Mucosa of gallbladder (tissue), 1 donor: ENCODE measurements at places on chromosomes 4 and X. TPM values are rescaled to one million over a fixed set of nuclear protein-coding genes. Genes with fewer than 3 reads are reported as not detected.

SGCB gene
- total RNA-seq: 62.5 TPM

DAPP1 gene
- total RNA-seq: 23.3 TPM

REST gene
- total RNA-seq: 48.3 TPM

CLDN22 gene
- total RNA-seq: not detected

CPE gene
- total RNA-seq: 39.6 TPM

MAGEA3 gene
- not detected for total RNA-seq

PRDM8 gene
- total RNA-seq: 4.1 TPM

GATA1 gene
- total RNA-seq: 0.98 TPM

DMRTC1 gene
- not detected for total RNA-seq

DYNLT3 gene
- 65.8 TPM for total RNA-seq

GASK1B gene
- 27.0 TPM for total RNA-seq

GRCh38 chr4:151046609-151047008, 31.5 kb upstream of the LRBA start:
- DNase-seq: no peak

DNA sequence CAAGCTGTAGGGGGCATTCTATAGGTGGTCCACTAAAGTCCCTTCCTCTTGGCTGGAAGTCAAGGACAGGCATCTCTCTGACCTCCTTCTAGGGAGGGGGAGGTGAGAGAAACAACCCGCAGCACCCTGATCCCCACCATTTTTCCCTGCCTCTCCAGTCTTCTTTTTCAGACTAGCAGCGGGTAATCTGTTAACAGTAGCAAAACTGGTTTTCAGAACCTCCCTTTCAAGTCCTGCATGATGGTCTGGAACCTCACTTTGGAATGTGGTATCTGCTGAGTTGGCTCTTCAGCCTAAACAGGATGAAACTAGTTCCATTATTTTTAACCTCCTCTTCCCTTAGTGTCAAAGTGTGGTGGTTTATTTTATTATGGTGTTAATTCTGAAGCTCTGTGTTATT, 196.0 kb downstream of the NWD2 start:
- no peak for DNase-seq

DNA sequence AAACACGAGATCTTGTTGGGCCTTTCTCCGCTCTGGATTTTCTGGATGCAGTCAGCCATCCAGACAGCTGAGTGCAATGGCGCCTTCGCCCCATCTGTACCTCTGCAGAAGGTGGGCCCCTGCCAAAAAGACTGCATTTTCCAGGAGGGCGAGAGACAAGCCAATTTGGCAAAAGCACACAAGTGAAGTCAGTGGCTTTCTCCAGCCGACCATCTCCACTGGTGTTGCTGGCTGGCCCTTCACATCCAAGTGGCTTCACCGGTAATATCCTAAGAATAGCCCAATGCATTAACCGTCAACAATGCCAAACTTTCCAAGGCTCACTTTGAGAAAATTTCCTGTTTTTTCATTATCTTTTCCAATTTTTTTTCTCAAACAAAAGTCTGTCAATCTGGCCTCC, 96.2 kb upstream of the MXRA5 start:
- no peak for DNase-seq

GRCh38 chr4:153645183-153645582, 38.9 kb upstream of the TLR2 start:
- no peak for DNase-seq

- no peak for DNase-seq
Observed at GRCh38 chr4:153111426-153112040, 92.7 kb upstream of the TRIM2 start.

DNA sequence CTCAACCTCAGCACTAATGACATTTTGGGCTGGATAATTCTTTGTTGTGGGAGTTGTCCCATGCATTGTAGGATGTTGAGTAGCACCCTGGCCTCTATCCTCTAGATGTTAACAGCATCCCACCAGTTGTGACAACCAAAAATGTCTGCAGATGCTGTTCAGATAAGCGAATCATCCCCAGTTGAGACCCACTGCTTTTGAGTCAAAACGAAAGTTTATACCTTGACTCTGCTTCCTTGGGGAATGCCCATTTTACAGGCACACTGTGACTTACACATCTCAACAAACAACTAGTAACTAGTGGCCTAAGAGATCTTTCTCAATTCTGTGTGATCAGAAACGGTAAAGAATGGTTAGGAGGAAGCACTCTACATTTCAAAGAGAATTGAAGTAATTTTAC, 37.0 kb downstream of the SEPSECS start:
- no peak for DNase-seq

GRCh38 chr4:112403101-112403945, 106.2 kb downstream of the ALPK1 start:
- DNase-seq: no peak

- DNase-seq: no peak
Observed at GRCh38 chr4:150694438-150694837, 112.5 kb downstream of the MAB21L2 start.

DNA sequence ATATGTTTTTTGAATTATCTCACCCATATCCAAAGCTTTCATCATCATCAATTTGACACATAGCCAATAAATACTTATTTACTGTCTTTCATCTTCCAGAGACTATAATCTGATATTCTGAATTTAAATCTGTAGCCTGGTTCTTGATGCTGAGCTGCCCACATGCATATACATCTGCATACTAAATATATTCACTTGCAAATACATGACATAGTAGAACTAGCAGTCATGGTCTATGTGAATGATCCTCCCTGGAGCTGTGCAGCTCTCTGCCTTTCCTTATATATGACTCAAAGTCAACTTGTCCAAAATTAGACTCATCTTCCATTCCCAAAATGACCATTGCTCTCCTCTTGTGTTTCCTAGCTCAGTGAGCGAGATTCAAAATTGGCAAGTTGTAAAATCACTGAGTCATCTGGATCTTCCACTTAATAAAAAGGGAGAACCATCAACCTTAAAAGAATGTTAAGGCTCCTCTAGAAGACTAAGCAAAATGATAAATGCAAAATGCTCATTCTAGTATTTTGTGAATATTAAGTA, 448.2 kb downstream of the PPARGC1A start:
- no peak for DNase-seq

DNA sequence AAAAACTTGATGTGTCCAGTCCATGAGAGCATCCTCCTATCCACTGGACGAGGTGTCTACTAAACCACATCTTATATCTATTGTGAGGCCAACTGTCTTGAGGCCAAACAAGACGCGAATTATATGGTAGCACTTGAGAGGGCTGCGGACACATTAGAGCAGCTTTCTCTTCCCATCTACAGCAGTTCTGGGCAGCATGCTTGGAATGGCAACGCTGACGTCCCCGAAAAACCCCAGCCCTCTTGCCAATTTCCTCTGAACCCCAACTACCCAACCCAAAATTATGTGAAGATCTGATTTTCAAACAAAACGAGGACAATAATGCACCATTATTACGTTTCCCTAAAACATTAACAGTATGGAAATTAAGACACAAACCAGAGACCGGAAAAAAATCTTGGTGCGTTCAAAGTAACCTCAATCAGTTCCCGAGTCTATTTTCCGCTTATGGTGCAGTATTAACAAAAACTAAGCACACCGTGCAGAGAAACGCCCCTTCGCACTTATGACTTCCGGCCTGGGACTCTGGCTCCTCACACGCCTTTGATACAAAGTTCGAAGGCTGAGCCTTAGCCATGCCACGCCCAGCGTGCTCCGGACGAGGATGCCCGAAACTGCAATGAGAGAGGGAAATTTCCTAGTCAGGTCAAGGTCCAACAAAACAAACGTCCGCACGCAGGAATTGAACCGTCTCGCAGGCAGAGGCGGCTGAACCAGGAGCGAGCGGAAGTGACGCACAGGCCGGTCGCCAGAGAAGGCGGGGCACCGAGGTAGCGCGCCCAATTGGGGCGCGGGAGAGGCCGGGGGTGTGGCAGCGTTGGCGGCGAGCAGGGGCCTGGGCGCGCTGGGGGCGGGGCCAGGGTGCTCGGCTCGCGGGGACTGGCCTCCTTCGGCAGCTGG, 458 bp upstream of the AP1AR start:
- DNase-seq: peak; percentile 98

DNA sequence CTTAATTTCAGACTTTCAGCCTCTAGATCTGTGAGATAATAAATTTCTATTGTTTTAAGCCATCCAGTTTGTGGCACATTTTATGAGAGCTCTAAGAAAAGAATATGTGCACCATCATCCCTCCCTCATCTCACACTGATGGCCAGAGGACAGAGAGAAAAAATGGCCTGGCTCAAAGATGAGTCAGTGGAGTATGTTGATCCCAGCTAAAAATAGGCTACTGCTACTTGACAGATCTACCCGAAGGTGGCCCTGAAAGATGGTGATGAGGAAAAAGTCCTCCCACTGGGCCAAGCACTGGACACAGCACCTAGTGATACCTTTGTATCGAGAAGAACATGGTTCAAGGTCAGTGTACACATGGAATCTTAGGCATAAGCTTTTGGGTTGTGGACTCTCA, 38.2 kb upstream of the DCTD start:
- DNase-seq: no peak

- no peak for DNase-seq
Observed at GRCh38 chrX:117989512-117989911, 127.1 kb downstream of the KLHL13 start.

DNA sequence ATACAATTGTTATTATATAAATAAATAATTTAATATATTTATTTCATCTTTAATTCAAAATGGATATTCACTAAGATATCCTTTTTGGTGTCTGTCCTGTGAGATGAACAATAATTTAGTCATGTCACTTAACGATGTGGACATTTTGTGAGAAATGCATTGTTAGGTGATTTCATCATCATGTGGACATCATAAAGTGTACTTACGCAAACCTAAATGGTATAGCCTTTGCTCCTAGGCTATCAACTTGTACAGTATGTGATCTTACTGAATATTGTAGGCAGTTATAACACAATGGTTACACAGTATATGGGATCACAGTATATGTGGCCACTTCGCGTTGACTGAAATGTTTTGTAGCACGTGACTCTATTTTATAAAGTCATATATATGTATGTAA, 20.2 kb upstream of the CHRNA9 start:
- DNase-seq: no peak

- DNase-seq: no peak
Observed at GRCh38 chr4:140096483-140096861, 57.5 kb downstream of the MAML3 start.

DNA sequence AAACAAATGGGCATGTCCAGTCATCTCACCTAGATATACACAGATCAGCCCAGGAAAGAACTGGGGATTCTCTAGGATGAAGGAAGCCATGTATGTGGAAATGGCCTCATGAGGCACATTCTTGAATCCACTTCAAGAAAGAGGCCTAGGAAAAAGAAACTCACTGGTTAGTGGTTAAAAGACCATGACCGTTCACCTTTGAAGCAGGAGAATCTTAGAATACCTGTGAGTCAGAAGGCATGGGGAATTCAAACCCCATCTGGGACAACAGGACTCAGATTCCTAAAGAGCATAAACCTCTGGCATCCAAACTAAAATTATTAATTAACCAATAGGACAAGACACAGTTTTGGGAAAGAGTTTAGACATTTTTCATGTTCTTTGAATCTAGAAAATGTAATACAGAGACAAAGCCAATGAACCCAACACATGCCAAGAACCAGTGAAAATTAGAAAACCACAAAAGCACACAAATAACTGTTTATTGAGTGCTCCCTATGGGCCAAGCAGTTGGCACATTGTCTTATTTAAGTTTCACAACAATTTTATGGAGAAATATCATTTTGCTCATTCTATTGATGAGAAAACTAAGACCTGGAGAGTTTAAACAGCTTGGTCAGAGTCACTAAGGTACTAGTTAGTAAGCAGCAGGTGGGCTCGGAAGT, 97.5 kb downstream of the NPNT start:
- DNase-seq: no peak

- DNase-seq: no peak
Observed at GRCh38 chrX:13007519-13008188, 32.7 kb downstream of the TMSB4X start.

- DNase-seq: no peak
Observed at GRCh38 chrX:129239371-129239770, 283.9 kb downstream of the SMARCA1 start.

DNA sequence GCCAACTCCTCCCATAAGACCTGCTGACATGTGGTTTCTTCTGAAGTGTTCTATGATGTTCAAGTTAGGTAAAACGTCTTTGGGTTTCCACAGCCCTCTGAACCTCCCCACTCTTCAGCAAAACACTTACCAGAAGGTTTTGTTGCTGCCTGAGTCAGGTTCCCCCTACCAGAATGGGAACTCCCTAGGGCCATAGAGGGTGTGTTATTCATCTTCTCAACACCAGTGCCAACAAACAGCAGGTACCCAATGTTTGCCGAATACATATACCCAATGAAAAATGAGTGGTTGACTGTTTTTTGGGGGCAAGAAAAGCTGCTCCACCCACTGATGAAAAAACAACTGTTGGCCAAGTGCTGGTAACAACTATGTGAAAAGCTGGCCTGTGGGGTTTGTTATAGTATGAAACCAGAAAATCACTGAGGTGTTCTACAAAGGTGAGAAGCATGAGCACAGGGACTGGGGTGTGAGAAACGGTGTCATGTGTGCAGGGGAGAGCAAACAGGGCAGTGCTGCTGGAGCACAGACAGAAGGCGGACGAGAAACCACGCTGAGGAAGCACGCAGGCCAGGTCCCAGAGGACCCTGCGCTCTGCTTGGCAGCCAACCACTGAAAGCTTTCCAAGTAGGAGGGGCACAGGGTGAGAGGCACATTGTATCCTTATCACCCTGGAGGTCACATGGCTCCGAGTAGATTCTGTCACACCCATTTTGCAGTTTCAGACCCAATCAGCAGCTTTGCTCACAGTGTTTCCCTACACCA, 28.8 kb downstream of the ATP8A1 start:
- DNase-seq: peak; percentile 12

- DNase-seq: no peak
Observed at GRCh38 chrX:142891046-142891445, 134.7 kb upstream of the SPANXN4 start.

DNA sequence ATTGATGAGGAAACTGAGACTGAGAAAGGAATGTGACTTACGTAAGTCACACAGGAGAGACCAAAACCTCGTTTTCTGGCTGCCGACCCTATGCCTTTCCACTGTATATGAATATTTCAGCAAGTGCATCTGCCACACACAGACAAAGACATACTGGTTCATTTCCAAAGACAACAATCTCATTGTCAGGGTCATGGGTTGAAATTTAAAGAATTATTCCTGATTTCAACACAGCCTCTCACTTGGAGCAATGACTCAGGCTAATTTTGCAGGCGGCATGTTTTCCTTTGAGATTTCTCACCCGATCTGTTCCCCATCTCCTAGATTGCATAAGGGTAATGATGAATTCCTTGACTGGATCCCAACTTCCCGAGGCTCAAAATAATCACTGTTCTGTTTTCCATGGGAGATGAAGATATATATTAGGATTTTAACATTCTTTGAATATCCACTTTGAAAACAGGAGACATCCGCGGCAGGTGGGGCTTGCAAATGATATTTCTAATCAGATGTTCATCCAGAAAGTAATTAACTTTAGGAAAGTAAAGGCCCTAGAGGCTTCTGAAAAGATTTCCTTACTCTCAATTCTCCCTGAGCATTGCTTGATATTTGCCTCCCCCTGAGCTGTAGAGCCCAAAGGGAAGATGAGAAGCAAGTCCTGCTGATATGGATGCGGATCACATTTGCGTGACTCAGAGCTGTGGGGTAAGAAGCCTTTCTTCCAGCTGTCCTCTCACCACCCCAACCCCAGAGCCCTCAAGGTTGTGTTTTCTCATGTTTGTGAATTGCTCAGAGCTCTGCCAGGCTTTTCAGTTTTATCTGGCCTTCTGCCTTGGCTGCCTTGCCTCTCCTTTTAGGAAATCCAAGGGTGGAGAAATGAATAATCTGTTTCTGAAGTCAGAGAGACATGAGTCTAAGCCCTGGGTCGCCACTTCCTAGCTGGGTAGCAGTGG, 361.1 kb upstream of the BOD1L1 start:
- DNase-seq: no peak

GRCh38 chrX:150753357-150753756, 60.2 kb downstream of the MTMR1 start:
- DNase-seq: no peak

GRCh38 chr4:59518005-59518823, 1681.9 kb upstream of the ADGRL3 start:
- no peak for DNase-seq
